ENCODE measurements at places on chromosomes 16 and 17.
A peak's percentile ranks its signal among the peaks of the same experiment; 100 is the strongest.

- DNase-seq, result no peak
Measured at GRCh38 chr17:16494059-16494458, 2.1 kb upstream of the LRRC75A start.

GRCh38 chr16:49837688-49838410 lies 18.1 kb downstream of the ZNF423 start:
- DNase-seq, result no peak

DNA sequence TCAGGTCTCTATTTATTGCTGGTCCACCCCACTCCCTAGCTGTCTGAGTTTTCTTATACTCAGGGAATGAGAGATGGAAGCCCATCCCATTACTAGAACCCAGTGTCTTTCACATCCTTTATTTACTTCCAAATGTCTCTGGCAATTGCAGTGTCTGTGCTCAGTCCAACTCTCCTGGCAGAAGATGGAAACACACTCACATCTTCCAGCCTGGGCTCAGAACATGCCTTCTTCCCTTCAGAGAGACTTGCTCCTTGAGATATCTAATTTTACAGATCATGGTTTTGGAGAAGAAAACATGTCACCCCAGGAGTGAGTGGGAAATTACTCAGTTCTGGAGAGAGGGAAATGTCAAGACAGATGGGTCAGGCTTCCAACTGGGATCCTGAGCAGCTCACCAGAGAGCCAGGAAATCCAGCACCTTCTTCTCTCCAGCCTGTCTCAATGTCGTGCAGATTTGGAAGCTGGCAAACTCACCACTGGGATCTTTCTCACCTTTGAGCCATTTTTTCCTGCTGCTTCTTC lies 494.4 kb downstream of the HS3ST4 start:
- no peak for DNase-seq

DNA sequence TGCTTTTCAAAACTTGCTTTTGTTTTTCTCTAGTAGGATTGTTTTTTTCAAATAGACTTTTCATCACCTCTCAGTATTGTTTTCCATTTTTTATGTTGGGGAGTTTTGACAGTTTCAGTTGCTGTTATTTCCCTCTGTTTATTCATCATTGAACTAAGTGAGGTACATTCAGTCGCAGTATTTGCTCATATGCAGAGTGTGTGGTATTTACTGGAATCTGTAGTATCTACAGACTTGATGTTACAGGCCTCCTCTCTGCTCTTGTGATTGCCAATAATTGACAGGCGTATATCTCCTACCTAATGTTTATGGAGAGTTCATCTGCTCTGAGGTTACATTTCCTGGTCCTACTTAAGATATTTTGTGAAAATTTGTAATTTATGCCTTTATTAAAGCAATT lies 49.6 kb downstream of the COX10 start:
- no peak for DNase-seq

DNA sequence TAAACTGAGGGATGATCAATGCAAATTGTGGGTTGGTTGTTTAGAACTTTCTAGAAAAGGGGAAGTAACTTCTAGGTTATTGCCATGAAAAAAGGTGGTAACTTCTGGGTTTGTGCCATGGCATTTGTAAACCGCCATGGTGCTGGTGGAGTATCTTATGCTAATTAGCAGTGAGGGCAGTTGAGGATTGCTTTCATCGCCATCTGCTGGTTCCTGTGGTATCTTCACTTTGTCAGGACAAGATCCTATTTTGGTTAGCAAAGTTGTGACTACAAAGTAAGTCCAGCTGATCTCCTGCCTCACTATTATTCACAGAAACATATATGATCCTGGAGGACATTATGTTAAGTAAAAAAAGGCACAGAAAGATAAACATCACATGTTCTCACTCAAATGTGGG lies 1332.3 kb downstream of the CDH11 start:
- no peak for DNase-seq

DNA sequence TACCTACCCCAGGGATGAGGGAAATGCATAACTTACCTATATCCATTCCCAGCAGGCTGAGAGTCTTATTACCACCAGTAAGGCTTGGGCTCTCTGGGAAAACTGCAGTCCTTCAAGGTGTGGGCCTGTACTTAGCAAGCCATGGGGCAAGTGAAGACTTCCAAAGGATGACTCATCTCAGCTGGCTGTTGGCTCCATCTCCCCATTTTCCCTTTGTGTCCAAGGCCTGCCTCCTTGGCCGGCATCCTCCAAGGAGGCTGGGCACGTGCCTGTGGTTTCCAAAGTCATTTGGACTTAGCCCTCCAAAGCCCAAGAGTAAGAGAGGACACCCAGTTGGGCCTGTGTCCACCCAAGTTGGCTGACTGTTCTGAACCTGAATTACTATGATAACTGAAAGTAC lies 89.8 kb downstream of the TMEM100 start:
- no peak for DNase-seq

DNA sequence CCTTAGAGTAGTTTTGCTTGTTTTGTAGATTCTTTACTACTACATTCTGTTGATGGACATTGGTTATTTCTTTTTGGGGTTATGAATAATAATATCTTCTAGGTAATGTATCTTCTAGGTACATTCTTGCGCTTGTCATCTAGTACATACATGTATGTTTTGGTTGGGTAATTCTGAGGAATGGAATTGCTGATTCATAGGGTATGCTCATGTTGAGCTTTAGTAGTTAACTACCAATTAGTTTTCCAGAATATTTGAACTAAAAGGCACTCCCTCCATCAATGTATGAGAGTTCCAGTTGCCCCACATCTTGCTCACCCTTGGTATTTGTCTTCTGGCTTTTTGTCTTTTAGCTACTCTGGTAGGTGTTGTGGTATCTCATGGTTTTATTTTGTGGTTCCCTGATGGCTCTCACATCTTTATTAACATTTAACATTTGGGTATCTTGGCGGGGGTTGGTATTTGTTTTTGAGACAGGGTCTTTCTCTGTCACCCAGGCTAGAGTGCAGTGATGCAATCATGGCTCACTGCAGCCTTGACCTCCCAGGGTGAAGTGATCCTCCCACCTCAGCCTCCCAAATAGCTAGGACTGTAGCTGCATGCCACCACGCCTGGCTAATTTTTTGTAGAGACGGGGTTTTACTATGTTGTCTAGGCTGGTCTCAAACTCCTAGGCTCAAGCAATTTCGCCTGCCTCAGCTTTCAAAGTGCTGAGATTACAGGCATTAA lies 47.1 kb downstream of the SLC6A4 start:
- DNase-seq, result no peak

GRCh38 chr16:73040735-73041402 lies 7.1 kb downstream of the ZFHX3 start:
- no peak for DNase-seq

GRCh38 chr17:27264068-27264812 lies 29.7 kb upstream of the WSB1 start:
- DNase-seq, result no peak

DNA sequence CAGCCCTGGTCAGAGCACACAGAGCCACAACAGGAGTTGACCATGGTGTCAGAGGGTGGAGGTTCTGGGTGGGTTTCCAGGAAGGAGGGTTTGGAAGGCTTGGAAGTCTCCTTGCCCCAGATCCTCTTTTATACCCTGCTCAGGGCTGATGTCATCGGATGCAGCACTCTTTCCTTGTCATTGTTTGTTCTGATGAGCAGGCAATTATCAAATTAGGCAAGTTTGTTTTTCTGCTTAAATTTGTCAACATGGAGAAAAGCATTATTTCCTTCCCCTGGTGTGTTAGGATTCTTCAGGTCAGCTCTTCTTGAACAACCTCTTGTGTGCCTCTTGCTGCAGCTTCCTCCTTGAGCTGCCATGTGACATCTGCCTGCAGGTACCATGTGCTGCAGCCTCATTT lies at the start of gene KRTAP4-4:
KRTAP4-4 (minus strand) TSS at position 101 of the 400 bp plus-strand sequence; CDS start at position 44, 57 bp downstream.
- no peak for DNase-seq

- DNase-seq, result no peak
Measured at GRCh38 chr17:49218941-49219913, 8.7 kb downstream of the ABI3 start.

GRCh38 chr17:49318435-49318965 lies 43.5 kb downstream of the ZNF652 start:
- no peak for DNase-seq

DNA sequence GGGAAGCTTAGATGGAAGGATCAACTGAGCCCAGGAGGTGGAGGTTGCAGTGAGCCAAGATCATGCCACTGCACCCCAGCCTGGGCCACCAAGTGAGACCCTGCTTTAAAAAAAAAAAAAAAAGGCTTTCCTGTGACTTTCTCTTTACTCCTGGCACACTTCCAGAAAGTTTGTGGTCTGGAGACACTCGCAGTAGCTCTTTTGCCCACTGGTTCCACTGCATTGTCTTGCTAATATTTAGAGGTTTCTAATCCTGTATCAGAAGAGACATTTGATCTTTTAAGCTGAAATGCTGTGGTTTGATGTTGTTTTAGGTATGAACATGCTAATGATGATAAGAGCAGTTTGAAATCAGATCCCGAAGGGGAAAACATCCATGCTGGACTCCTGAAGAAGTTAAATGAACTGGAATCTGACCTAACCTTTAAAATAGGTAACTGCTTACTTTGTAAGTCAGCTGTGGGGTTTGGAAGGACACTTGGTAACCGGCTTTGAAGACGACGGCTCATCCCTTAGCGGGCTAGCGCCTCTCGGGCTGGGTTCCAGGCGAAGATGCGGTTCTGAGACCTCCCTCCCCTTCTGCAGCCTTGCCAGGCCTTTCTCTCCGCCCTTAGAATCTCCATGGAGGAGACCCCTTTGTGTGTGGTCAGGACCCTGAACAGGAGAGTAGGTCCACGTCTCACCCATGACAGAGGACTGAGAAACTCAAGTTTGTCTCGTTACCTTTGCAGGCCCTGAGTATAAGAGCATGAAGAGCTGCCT lies 23.1 kb downstream of the NTAN1 start:
- peak; percentile 31 for DNase-seq

GRCh38 chr17:79573196-79573896 lies 37.5 kb downstream of the RBFOX3 start:
- DNase-seq, result no peak

DNA sequence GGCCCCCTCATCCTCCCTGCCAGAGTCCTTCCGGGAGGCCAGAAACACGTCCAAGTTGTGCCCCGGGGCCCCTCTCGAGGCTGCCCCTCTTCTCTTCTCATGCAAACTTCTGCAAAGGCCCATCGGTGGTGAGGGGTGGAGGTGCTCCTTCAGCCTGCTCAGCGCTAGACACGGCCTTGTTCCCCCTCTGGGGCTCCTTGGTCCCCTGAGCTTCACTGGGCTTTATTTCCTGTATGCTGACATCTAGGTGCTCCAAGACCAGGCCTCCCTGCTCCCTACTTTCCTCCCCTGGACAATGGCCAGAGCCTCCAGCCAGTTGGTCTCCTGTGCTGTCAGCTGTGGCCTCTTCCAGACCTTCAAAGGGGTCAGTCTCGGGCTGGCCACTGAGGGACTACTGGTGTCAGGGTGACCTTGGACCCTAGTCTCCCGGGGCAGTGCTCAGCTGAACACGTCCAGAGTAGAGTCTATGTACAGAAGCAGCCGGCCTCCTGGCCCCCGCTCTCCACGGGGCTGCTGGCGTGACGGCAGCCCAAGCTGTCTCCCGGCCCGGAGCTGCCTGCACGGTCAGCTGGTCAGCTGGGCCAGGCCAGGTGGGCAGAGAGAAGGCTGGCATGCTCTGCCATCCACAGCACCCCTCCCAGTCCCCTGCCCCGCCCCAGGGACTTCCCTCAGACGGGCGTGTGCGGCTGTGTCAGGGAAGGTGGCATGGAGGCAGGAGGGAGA lies 1.7 kb upstream of the PRR35 start:
- no peak for DNase-seq

DNA sequence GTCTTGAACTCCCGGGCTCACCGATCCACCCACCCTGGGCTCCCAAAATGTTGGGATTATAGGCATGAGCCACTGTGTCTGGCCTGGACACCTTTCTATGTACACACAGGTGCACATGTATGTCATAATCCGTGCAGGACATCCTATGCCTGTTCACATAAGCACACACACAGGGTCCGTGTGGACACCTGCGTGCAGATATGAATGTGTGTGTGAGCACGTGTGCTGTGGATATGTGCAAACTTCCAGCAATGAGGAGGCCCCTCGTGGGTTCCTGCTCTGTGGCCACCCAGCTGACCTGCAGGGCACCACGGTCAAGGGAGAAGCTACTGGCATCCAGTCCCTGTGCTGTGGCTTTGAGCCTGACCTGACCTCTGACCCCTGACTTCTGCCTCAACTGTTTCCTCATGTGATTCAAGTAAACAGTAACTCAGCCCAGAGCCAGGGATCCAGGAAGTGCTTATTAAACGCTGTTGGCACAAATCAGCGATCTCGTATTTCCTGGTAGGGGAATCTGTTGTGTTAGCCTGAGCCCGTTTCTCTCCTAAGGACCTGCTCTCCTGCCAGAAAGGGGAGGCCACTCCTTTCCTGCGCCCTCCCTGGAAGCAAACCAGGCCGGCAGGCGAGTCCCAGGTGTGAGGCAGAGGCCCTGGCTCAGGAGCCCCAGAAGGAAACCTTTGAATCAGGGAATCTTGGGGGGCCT lies 6.5 kb downstream of the CPNE7 start:
- peak; percentile 79 for DNase-seq

Measured in IMR-90 (cell line).